ENCODE measurements at places on chromosomes 2 and 18.

GRCh38 chr18:69002233-69002632 is 204.4 kb downstream of the CCDC102B start:
- no peak for DNase-seq

GRCh38 chr2:146414456-146414855 is 1430.4 kb upstream of the ACVR2A start:
- DNase-seq, result peak; percentile 53

- DNase-seq, result no peak
Measured at GRCh38 chr18:26875040-26875654, 9.6 kb upstream of the AQP4 start.

GRCh38 chr2:226995625-226996041 is 159.8 kb downstream of the RHBDD1 start:
- DNase-seq, result no peak

DNA sequence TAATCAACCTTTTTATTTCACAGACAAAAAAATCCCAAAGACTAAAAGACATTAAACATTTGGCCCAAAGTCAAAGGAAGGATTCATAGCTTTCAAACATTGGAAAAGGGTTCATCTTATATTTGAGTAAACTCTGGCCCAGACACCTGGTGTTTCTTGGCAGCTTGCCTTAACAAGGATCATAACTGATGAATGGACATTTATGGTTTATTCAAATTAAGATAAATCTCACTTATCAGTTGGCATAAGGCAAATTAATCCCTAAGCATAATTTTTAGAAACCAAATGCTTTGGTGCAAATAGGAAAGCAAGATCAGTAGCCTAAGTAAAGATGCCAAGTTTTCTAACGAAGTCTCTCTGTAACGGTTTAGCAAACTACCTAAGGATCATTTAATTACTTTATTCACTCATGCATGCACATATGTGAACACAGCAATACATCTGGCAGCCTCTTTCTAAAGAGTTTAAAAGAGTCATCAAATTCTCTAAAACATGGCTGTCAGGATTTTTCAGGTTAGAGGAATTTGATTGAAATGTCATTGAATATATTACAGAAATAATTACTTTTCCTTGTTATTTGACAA is 323.4 kb upstream of the RBMS1 start:
- peak; percentile 50 for DNase-seq

GRCh38 chr2:20455076-20455587 is 8.3 kb downstream of the RHOB start:
- DNase-seq, result no peak

DNA sequence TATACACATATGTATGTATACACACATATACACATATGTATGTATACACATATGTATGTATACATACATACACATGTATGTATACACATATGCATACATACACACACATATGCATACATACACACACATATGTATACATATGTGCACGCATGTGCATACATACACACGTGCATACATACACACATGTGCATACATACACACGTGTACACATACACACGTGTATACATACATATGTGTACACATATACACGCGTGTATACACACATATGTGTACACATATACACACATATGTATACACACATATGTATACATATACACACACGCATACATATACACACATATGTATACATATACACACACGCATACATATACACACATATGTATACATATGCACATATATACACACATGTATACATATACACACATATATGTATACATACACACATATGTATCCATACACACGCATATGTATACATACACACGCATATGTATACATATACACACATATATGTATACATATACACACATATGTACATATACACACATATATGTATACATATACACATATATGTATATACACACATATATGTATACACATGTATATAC is 21.5 kb downstream of the NABP1 start:
- DNase-seq, result no peak

GRCh38 chr2:191038241-191038725 is 24.3 kb upstream of the STAT1 start:
- no peak for DNase-seq

Data from NCI-H526 (cell line).